Stimulated activated naive CD8-positive, alpha-beta T cell treated with anti-CD3 and anti-CD28 coated beads, Interleukin-15, Interleukin-2, amounts not matched to agents 100 U/mL and 50 U/mL, for 24 hours (primary cell): ENCODE measurements at places on chromosomes 2 and 18.

GRCh38 chr18:63206433-63207142 lies 113.0 kb downstream of the BCL2 start:
- no peak for DNase-seq

DNA sequence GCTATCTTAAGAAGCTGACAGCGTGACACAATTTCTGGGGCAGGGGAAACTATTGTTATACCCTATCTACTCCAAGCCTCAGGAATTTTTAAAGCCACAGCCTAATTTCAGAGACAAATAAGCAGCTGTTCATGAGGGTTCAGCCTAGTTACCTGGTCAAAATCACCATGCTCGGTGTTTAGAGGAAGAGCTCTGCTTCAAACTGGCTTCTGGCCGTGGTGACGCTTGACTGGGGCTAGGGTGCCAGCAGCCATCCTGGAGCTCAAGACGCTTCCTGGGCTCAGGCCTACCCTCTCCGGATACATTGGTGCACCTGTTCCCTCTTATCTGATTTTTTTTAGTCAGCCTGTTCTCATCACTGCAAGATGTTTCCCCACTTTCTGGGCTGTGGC lies 41.7 kb downstream of the FRZB start:
- DNase-seq = no peak

- peak; percentile 63 for DNase-seq
Observed at GRCh38 chr18:45664824-45665763, 49.8 kb downstream of the SLC14A2 start.

- no peak for DNase-seq
Observed at GRCh38 chr2:33086400-33087015, 139.8 kb downstream of the LTBP1 start.

- DNase-seq = peak; percentile 58
Observed at GRCh38 chr2:240626531-240627300, 1.4 kb downstream of the GPR35 start.

DNA sequence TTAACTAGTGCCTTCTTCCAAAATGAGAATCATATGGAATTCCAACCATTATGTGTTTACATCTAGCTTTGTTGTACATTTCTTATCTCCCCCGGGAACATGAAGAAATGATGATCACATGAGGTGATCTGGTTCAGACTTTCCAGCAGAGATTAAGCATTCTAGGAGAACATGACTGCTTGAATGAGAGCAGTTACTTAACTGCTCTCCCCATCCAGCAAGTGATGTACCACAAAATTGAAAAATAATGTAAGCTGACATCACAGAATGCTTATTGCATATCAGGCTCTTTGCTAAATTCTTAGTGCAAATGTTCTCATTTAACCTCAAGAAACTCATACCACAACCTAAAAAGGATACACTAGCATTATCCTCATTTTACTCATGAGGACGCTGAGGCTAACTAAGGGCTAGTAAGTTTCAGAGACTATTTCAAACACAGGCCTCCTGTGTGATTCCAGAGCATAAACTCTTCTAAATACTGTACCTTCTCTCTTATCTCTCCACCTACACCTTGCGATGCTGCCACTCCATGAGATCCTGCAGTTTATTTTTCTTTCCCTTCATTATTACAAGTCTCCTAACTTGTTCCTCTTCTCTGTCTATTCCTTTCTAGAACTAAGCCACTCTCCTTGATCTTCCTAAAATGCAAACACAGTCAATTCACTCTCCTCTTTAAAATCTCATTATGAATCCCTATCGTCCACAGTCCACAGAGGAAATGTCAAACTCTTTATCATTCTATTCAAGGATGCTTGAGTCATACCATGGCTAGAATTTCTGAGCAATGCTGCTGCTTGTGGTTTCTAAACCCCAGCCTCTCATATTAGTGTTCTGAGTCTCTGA lies 1224.8 kb upstream of the ZEB2 start:
- DNase-seq = no peak

DNA sequence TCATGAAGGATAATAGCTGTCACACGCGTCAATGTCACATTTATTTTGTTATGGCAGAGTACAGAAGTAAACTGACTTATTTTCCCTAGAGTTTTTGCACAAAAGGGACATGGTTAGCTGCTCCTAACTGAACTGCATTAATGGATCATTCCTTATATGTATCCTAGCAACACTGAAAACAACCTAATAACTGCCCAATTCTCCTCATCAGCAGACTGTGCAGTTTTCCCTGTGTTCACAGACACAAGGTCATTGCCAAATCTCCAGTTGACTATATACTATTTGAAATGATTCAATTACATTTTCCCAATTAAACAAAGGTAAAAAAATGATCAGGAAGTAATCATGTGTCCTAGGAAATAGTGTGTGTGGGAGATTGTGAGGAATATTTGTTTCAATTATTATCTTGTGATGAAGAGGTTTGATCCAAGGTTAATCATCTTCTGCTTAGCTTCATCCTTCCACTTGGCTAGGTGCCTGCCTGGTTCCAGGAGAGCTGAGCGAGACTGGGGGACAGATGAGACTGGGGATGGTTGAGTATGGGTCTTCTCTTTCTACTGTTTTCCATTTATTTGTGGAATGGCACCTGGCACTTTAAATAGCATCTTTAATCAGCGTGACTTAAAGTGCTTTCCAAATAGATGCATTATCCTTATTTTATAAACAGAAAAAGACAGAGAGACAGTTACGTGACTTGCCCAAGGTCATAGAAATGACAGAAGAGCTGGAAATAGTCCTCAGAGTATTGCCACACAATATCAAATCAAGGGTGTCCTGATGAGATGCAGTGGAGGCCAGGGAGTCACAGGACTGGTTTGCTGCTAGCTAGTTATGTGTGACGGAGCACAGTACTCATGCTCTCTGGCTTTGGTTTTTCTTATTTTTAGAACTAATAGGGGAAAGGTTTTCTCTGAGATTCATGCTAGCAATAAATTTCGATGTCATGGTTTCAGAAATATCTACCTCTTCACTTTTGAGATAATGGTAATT lies 335.6 kb downstream of the PIK3C3 start:
- no peak for DNase-seq

GRCh38 chr2:59888015-59888414 lies 665.4 kb downstream of the BCL11A start:
- DNase-seq = peak; percentile 36

GRCh38 chr2:12613137-12613835 lies 103.5 kb upstream of the TRIB2 start:
- no peak for DNase-seq

DNA sequence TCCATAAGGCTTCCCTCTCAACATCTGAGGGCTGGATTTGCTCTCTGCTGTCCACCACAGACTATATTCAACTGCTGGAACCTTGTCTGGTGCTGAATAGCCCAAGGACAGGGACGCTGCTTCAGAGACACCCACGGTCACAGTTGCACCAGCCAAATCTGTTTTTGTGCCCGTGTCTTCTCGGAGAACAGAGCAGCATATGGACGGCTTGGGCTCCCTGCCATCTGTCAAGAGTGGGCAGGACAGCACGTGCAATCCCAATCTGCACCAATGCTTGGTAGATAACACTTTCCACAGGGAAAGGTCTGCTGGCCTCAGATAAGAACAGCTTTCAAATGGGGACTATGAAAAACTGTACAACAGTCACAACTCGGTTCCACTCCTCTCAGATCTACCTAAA lies 466.1 kb downstream of the TGIF1 start:
- DNase-seq = no peak

DNA sequence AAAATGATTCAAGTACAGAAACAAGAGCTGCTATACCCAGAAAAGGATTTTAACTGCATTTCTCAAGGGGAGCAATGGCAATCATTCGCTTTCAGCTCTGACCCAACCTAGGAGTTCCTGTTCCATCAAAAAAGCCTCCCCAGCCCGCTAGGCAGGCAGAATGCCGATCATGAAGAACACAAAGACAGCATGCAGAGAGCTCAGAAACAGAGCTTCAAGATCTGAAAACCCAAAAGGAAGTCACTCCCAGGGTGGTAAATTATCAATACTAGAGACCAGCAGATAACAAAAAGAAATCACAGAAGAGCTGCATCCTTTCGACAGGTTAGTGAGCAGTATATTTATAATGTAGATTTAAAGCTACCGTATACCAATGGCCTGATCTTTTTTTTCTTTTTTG lies 84.8 kb upstream of the CRIM1 start:
- DNase-seq = no peak

- DNase-seq = peak; percentile 4
Observed at GRCh38 chr2:215136669-215137328, 1.6 kb downstream of the ABCA12 start.

GRCh38 chr2:170475878-170476277 lies 239.3 kb upstream of the SP5 start:
- no peak for DNase-seq

- no peak for DNase-seq
Observed at GRCh38 chr18:77851802-77852201, 602.2 kb downstream of the GALR1 start.

DNA sequence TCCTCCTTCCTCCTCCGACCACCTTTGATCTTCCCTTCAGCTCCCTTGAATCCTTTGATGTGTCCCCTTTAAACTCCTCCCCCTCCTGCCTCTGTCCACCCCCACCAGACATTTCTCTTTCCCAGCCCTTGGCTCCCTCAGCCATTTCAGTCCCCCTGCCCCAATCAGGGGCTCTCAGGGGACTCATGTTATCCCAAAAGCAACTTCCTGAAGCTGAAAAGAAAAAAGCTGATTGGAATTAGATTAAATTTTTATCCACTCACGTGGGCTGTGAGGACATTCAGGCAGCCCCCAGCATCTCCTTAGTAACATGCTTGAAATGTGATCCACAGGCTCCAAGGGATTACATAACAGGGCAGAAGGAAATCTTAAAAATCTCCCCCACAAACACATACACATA lies 81.3 kb downstream of the NEURL3 start:
- no peak for DNase-seq

DNA sequence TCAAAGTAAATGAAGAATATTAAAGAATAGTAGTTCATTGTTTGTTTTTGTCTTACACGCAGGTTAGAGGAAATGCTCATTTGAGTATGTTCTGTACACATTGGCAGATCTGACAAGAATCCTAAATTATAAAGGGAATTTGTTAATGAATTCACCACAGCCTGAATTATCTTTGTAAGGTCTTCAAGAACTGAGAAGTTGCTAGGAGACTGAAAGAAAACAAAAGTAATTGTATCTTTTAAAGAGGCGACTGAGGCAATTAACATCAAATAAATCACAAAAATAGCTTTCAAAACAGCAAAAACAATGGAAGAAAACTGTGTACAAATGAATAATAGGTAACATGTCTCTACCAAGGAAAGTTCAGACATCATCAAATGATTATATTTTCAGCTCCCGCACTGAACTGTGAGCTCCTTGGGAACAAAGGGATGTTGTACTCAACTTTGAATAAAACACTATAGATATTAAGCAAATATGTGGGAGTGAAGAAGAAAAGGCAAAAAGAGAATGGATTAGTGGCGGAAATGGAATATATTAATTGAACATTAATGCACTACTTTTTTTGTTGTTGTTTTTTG lies 51.7 kb upstream of the ATIC start:
- DNase-seq = no peak

- no peak for DNase-seq
Observed at GRCh38 chr2:108490506-108491122, 41.6 kb downstream of the GCC2 start.

- DNase-seq = no peak
Observed at GRCh38 chr2:239026711-239027361, 179.0 kb downstream of the TWIST2 start.

DNA sequence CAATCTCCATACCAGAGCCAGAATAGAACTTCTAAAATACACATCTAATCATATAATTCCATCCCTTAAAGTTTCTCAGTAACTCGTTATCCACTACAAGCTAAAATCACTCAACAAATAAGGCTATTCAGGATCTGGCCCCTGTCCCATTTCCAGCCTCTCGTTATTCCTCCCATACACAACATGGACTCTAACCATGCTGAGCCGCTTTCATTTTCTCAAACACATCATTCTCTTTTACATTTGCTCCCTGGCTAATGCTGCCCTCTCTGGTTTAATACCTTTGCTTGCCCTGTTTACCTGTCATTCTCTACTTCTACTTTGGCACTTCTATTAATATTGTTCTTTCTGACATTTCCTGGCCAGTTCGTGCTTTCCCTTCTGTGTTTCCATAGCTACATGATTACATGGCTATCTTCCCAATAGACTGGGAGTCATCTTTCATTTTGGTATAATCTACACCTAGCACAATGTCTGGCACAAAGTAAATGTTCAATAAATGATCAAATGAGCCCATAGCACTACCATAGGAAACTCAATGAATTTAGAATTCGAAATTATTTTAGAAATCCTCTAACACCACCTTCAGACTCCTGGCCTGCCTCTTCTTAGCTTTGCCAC lies 163.6 kb upstream of the VRK2 start:
- no peak for DNase-seq

GRCh38 chr2:201831469-201831868 lies 25.1 kb downstream of the CDK15 start:
- no peak for DNase-seq

DNA sequence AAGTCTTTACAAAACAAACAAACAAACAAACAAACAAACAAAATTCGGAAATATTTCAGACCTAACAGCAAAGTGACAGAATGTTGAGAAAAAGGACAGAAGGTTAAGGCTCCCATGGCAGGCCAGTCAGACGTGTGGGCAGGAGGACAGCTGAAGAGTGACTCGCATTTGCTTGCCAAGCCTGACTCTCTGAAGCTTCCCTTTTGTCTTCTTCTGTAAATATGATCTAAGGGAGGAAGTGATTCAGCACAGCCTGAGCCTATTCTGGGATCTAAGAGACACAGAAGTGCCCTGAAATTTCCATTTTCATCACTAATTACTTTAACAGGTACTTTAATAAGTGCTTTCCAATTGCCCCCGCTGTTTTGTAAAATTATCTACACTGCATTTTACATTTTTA lies 134.0 kb upstream of the LYPD1 start:
- no peak for DNase-seq

DNA sequence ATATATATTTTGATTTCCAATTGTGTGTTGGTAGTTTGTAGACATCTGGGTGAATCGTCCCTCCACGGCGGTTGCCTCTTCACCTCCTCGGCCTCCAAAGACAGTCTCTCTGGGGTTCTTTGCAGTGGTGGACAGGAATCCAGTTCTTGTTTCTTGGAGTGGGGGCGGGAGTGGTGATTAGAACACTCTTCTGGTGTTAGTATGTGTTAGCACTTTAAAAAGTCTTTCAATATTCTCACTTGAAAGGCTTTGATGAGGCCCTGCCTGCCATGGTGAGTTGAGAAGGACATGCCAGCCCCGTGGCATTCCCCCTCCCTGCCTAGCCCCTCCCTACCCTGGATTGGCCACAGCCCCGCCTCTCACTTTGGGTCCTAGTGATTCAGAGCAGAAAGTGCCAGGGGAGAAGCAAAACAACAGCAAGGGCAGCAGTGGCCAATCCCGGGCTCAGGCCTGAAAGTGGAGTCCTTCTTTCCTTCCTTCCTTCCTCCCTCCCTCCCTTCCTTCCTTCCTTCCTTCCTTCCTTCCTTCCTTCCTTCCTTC lies 316.8 kb upstream of the HS6ST1 start:
- DNase-seq = no peak

DNA sequence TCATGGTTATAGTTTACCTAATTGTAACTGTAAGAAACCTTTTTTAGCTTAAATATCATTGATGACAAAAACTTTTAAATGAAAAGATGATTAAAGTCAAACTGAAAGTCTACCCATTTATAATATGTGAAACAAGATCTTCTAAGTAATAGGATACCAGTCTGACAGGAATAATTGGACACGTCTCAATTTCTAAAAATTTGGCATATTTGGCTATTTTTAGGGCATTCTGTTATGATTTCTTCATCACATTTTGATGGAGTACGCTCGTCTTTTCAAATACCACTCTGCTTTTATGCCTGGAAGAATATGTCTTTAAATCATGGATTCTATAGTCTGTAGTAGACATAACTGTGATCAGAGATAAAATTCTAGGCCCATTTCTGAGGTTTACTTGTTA lies 1.3 kb downstream of the R3HDM1 start:
- no peak for DNase-seq
